ENCODE measurements at places on chromosomes 1 and 21.

DNA sequence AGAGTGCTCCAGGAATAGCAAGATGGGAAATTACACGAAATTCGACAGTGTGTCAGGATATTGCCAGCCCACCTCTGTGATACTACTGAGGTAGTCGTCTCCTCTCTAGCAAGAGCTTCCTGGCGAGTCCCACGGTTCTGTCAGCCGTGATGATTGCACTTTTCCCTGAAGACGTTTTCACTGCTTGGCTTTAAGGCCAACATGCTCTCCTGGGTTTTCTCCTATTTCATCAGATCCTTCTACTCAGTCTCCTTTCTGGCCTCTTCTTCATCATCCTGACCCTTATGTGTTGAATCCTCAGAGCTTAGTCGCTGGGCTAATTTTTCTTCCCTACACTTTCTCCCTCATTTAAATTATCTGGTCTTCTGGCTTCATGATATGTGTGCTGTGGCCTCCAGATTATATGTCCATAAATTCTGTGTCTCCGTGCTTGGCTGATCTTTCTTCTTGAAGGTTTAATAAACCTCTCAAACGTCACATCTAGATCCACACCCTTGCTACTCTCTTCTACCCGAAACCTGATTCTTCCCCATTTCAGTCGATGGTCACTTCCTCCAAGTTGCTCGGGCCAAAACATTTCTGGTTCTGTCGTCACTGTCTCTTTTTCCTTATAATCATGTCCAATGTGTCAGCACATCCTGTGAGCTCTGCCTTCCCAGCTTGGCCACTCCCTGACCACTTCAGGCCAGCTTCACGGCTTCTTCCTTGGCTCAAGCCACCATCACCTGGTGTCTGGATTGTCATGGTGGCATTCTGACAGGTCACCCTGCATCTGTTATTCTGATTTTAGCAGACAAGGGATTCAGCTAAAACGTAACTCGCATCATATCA is 12.2 kb downstream of the OR2B11 start:
- no peak for DNase-seq

GRCh38 chr1:119771770-119772169 is 3.1 kb upstream of the HMGCS2 start:
- no peak for DNase-seq

- DNase-seq = no peak
Measured at GRCh38 chr1:156033011-156033410, 12.3 kb upstream of the SSR2 start.

DNA sequence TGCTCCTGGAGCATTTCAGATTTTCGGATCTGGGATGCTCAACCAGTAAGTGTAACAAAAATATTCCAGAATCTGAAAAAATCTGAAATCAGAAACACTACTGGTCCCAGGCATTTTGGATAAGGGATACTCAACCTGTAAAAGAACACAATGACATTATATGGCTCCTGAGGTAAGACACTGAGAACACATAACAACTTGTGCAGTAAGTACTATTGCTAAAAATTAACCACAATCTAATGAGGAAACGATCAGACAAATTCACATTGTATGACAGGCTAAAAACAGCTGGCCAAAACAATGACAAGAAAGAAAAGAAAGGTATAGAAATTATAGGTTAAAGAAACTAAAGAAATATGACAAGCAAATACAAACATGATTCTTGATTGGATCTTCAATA is 54.9 kb downstream of the LTN1 start:
- no peak for DNase-seq

DNA sequence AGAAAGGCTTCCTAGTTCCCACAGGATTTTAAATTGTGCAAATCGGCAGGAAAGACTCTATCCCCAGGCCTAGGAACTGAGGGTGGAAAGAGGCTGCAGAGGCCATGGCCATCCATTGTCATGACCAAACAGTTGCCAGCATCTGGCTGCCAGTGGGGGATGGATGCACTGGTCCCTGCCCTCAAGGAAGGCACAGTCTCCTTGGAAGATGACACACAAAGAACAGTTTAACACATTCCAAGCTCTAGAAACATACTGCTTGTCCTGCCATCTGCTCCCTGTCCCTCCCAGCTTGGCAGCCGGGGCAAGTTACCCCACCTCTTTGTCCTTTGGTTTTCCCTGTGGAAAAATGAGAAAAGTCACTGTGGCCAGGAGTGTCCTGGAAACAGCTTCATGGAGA is 83.2 kb downstream of the BCAR3 start:
- DNase-seq = no peak

DNA sequence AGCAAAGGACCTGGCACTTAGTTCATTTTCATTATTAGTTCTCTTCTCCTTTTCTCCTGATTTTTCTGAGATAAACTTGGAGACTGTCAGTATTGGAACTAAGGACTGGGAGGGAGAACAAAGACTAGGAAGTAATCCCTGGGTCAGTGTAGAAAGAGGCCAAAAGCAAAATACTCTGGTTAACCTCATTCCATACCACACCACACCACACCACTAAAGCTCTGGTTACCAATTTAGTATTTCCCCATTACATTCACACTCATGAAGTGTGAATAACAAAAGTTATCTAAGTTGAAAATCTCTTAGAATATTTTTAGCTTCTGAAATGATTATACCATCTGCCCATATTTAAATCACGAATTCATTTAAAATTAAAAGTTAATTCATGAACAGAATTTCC is 68.9 kb upstream of the DMRTA2 start:
- DNase-seq = no peak
